ENCODE measurements at places on chromosomes 12 and 14.

DNA sequence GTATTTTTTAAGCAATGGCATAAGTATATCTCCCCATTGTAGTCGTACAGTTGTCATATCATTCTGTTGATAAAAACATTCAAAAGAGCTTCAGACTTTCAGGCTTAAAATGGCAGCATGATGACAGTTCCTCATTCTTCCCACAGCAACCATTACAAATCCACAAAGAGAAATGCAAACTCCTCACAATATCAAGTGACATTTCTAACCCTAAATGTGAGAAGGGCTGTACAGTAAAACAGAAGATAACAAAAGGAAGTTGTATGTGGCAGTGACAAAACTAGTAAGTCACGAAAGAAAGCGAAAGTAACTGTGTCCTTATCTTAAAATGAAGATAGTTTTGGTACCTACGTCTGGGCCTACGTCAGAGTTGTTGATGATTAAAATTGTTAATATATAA, 46.7 kb downstream of the GXYLT1 start:
- no peak for DNase-seq

DNA sequence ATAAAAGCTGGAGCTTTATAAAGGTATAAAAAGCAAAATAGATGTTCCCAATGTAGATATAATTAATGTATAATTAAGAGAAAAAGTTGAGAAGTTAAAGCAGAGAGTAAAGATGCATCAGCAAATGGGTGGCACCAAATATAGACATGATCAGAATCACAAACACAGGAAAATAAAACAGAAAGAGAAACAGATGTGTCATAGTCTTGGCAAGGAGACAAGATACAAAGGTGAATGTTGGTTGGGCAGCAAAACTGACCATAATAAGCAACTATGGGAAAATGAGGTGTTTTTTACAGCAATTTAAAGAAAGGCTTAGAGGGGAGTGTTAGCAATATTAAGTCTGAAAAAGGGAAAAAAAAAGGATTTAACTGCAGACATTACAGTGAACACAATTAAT, 135.4 kb upstream of the CLEC14A start:
- DNase-seq, result no peak

- DNase-seq, result no peak
These were observed 193.3 kb downstream of the PHETA1 start for GRCh38 chr12:111175396-111176094.

DNA sequence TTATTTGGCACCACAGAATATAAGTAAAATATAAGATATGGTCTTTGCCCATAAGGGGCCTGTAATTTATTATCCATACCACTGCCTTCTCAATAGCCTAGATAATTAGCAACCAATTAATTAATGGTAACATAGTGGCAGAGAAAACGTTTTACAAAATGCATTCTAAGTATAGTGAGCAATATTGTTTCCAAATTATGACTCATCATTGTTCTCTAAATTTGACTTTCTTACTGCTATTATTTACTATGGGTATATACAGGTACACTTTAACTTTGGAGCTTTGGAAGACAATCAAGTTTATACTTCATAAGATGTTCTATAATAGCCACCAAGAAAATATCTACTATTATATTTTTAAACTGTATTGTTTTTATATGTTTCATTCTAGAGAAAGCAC, 26.7 kb downstream of the DCP1B start:
- no peak for DNase-seq

DNA sequence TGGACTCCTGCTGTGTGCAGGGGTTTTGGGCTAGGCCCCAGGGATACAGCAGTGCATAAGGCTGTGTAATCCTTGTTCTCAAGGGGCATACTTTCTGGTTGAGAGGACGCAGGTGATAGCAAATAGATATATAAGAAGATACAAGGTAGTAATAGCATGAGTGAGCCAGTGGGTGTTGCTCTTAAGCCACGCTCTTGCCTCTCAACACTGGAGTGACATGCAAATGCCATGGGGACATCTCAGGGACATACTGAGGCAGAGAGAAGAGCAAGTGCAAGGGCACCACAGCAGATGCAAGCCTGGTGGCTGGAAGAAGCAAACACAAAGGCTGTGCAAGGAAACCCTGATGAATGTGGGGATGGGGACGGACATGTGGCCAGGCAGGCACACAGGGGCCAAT, 223.3 kb downstream of the CHST11 start:
- no peak for DNase-seq

DNA sequence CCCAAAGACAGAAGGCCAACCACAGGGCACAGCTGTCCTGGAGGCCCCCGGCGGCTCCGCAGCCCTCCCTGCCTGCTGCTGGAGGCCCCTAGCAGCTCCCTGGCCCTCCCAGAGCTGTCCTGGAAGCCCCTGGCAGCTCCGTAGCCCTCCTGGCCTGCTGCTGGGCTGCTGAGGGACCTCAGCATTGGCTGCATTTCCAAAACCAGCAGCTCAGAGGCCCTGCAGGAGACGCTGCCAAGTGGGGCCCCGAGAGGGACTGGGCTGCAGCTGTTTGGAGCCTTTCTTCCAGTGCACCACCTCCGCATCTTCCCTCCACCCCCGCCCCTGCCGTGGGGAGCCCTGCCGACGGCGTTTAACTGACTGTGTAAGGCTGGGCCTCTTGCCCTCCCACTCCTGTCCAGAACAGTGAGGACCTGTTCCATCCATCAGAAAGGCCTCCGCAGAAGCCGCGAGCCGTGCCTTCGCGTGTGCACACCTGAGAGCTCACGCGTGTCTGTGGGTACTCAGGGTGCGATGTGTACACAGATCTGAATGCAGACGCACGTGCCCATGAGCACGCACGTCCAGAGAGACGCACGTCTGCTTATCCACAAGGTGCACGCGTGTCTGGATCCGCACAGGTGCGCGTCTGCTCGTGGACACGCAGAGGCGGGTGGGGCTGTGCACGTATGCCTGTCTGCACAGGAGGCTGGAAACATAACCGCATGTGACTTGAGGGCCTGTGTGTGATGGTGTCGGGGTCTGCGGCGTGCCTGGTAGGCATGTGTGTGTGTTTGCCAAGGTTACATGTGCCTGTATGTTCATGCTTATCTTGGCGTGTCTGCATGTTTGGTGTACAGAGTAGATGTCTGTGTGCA, 57.0 kb upstream of the FBRSL1 start:
- DNase-seq, result no peak

- DNase-seq, result no peak
These were observed 15.9 kb downstream of the WSCD2 start for GRCh38 chr12:108145011-108145410.

DNA sequence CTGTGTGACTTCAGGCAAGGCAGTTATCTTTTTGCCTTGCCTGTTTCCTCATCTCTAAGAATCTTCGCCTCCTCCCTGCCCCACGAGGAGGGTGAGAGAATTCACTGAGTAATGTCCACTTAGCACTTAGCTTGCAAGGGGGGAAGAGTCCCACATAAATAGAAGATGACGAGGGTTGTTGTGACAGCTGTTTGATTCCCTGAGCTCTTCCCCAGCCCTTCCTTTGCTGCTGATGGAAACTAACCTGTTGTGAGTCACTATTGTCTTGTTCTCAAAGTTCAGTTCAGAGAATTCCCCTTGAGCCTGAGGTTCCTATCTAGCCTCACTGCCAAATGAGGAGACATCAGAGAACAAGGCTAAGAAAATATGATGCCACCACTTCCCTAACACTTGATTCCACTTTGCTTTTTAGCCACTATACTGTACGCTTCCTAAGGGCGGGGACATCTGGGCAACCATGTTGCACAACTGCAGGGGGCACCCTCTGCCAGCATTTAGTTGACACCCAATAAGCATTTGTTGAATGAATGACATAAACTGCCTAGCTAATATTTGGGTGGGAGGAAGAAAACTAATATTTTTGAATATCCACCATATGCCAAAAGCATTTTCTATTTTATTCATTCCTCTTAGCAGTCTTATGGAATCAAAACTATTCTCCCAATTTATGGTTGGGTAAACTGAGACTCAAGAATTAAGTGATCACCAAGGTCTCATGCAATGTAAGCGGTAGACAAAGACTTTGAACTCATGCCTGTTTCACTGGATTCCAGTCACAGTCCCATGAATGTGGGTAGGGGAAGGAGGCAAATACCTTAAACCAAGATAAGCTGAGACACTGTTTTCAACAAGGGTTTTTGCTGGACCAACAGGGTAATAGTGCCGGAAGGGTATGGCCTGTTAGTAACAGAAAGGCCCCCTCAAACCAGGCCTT, 77.6 kb downstream of the ZFP36L1 start:
- no peak for DNase-seq

DNA sequence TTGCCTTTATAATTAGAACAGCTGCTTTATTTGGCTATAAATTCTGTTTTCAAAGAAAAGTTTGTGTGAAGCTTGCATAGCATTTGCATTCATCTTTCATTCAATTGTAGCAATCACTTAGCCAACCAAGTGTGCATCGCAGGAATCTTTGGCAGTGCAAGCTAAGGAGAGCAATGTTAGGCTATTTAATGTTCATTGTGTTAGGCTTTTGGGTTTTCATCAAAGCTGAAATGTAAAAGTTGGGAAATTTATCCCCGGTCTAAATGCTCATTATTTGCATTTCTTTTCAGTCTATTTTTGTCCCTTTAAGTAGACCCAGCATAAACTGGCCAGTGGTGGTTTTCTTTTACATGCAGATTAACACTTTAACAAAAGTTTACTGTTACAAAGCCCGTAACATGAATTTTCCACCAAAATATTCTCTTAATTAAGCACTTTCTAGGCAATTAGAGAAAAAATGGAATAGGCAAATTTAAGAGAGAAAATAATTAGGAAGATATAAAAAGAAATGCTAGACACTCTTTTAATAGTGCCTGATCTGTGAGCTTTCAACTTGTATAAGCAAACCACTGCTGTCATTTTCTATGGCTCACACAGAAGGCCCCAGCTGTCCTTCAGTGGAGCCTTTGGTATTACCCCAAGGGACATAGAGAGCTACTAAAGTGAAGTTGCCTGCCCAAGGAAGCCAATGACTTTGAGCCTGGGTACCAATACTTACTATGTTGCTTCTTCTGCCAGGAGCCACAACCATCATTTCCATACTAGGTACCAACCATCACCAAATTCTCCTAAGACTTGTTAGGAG, 898.9 kb upstream of the SEL1L start:
- no peak for DNase-seq

GRCh38 chr12:103924761-103925641, 5.2 kb upstream of the HSP90B1 start:
- DNase-seq, result no peak

GRCh38 chr12:56632701-56633467, 2.8 kb upstream of the BAZ2A start:
- no peak for DNase-seq

DNA sequence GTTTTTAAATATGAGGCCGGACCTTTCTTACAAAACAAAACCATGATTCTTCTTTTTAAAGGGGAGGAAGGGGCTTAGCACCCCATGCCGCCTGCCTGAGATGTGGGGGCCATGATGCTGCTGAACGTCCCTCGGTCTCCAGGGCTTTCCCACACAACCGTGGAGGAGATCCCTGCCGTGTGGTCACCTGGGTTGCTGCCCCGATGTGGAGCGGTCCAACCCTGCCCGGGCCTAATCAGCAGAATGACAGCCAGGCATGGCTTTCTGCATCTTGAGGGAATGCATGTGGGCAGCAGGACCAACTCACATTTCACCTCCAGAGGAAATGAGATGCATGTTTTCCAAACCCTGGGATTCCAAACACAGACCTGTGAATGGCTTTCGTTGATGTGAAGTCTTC, 48.9 kb upstream of the C14orf180 start:
- no peak for DNase-seq

DNA sequence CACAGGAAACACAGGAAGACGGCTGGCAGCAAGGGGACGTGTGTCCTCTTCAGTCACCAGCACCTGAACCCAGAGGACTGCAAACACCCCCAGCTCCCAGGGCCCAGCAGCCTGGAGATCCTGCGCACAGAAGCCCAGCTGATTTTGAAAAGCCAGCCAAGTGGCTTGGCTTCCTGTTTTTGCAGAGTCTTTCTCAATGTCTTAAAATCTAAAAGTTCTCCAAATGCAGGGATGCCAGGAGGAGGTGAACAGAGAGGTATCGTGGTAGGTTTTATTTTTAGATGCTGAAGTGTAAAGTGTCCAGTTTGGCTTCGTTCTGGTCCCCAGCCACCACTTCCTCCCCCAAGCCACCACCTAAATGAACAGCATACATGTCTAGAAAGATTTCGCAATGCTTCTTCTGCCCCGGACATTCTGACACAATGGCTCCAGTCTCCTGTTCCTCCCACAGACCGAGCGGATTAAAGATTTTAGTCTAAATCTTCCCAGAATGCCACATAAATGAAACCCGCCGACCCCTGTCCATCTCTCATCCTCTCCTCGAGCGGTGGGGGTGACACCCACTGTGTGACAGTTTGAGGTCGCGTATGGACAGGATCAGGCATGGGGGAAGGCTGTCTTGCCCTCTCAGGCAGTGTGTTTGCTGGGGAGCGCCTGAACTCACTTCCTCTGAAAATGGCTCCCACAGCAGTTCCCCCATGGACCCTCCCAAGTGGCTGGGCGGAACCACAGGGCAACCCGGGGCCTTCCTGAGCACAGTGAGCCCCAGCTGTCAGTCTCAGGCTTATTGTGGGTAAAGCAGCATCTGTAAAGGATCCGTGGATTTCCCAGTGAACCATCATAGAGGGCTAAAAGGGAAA, 41.6 kb downstream of the ITPK1 start:
- DNase-seq, result no peak

DNA sequence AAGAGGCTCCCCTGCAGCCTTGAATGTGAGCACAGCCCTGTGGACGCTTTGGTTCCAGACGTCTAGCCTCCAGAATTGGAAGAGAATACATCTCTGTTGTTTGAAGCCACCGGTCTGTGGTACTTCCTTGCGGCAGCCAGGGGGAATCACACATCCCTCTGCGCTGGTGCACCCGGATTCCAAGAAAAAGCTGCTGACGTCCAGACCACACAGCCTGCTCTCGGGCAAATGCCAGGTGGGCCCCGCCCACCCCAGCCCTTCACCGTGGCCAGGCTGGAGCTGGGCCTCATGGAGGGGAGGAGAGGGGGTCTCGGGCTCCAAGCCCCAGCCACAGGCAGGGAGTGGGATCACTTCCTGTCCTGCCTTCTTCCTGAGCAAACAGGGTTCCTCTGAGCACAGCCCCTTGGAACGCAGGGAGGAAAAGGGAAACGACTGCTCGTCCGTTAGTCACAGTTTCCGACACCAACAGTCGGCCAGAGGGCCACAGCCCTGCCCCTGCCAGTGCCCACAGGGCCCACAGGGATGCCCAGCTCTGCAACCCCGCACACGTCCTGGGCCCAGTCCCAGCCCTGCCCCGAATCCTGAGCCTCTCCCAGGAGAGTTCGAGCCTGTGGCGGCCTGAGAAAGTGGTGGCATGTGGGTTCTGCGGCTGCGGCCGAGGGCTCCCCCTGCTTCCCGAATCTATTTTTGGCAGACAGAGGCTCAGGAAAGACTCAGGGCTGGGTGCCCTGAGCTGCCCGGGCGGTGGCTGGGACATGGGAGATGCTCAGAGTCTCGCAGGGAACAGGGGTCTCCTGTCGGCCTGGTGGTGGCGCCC, 85.3 kb downstream of the RFLNA start:
- no peak for DNase-seq

DNA sequence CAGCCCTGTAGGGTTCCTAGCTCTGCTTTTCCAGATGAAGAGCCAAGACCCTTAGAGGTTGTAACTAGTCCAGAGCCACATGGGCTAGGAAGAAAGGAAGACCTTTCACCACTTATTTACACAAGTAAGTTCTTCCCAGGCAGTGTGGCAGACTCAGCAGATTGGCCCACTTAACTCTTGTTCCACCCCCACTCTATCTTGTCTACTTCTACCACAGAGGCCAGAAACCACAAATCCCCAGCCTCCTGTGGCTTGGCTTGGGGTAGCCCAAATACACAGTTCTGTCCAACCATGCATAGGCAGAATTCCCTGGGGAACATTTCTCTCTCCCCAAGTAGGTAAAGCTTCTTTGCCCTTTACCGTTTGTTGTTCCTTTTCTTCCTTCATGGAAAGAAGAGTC, 383.5 kb downstream of the RGS6 start:
- DNase-seq, result no peak

Data from stimulated activated CD8-positive, alpha-beta memory T cell treated with anti-CD3 and anti-CD28 coated beads, Interleukin-4, amount 100 ng/mL, for 1 hour (primary cell).